ENCODE measurements at places on chromosomes 13 and 19. TPM values are rescaled to one million over a fixed set of nuclear protein-coding genes. Genes with fewer than 3 reads are reported as not detected.

Gene SEMA6B
- total RNA-seq, result 18.6 TPM

Gene DAND5
- total RNA-seq, result not detected

Gene TNFSF9
- 1.2 TPM for total RNA-seq

Gene GZMM
- not detected for total RNA-seq

Gene SOHLH2
- total RNA-seq, result not detected

Gene PSG1
- total RNA-seq, result not detected

Gene LGALS7B
- not detected for total RNA-seq

Gene ARRDC5
- total RNA-seq, result 0.63 TPM

Gene LIM2
- total RNA-seq, result not detected

Gene MEF2B
- not detected for total RNA-seq

Gene FBXO27
- total RNA-seq, result 4.8 TPM

Gene KASH5
- total RNA-seq, result not detected

Gene UBE2L5
- not detected for total RNA-seq

Gene RDH8
- not detected for total RNA-seq

Gene TYROBP
- total RNA-seq, result 117 TPM

Gene FGF14
- total RNA-seq, result 2.1 TPM

Gene CACNA1A
- 8.5 TPM for total RNA-seq
